HTR-8/SVneo (cell line): ENCODE measurements at places on chromosomes 13 and 19.

- no peak for DNase-seq
Measured at GRCh38 chr19:52492201-52492993, 35.1 kb upstream of the ZNF808 start.

DNA sequence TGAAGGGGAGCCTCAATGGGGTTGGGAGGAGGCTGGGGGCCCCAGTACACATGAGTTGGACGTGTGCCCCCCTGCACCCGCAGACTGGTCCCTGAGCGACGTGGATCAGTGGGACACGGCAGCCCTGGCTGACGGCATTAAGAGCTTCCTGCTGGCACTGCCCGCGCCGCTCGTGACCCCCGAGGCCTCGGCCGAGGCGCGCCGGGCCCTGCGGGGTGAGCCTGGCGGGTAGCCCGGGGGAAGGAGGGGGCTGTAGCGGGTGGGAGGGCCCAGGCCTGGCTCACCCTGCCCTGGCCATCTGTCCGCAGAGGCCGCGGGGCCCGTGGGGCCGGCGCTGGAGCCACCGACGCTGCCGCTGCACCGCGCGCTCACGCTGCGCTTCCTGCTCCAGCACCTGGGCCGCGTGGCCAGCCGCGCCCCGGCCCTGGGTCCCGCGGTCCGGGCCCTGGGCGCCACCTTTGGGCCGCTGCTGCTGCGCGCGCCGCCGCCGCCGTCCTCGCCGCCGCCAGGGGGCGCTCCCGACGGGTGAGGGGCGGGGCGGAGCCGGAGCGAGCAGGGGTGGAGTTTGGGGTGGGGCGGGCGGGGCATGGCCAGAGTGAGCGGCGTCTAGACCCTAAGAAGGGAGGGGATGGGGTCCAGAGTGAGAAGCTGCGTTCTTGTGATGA lies 8.1 kb downstream of the PIK3R2 start:
- DNase-seq: peak; percentile 72

- no peak for DNase-seq
Measured at GRCh38 chr13:98581971-98582702, 5.2 kb upstream of the STK24 start.

GRCh38 chr13:20911037-20911436 lies 8.5 kb upstream of the XPO4 start:
- DNase-seq: no peak

DNA sequence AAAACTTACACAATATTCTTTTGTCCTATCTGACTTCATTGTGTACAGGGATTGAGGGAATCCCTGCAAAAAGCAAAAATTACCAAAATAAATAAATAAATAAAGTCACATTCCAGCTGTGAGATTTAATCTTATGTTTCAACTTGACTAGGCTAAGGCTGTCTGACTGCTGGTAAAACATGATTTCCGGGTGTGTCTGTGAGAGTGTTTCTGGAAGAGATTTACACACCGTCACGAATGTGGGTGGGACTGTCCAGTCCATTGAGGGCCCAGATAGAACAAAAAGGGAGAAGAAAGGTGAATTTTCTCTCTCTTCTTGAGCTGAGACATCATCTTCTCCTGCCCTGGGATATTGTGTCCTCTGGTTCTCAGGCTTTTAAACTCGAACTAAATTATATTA lies 166.1 kb downstream of the LIG4 start:
- DNase-seq: no peak

- DNase-seq: no peak
Measured at GRCh38 chr19:35521124-35521743, 6.9 kb downstream of the SBSN start.

- DNase-seq: no peak
Measured at GRCh38 chr13:33108620-33109019, 92.4 kb downstream of the KL start.

DNA sequence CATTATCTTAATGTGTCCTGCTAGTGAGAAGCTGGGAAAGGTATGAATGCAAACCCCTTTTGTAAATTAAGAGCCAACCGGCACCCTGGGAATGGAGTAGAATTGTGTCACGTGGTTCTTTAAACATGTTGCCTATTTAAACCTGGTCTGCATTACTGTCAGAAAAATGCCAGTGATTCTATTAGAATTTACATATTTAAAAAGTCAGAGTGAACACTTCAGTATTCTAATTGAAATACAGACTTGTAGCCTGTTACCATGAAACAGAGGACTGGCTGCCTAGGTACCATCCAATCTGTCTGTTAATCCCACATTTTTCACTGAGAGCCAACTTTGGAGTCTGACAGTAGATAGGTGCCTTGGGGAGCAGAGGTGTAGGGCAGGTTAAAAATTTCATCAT lies 652.3 kb upstream of the ARGLU1 start:
- no peak for DNase-seq

GRCh38 chr19:29338480-29338879 lies 125.5 kb upstream of the UQCRFS1 start:
- DNase-seq: no peak

- DNase-seq: no peak
Measured at GRCh38 chr13:109162248-109163036, 533.0 kb downstream of the MYO16 start.

DNA sequence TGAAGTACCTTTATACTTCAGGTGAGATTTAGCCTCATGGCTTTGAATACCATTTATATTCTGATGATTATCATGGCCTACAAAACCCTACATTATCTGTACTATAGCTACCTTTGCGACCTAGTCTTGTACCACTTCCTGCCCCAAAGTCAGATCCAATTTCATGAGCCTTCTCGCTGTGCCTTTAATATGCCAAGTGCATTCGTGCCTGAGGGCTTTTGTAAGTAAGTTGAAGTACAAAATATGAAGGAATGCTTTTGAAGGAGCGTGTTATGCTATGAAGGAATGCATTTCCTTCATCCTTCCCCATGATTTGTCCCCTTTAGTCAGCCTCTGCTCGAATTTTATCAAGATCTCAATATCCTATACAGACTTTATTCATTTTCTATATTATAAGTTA lies 9.2 kb upstream of the RASL11A start:
- no peak for DNase-seq

GRCh38 chr13:73228546-73228945 lies 169.7 kb downstream of the KLF5 start:
- no peak for DNase-seq

DNA sequence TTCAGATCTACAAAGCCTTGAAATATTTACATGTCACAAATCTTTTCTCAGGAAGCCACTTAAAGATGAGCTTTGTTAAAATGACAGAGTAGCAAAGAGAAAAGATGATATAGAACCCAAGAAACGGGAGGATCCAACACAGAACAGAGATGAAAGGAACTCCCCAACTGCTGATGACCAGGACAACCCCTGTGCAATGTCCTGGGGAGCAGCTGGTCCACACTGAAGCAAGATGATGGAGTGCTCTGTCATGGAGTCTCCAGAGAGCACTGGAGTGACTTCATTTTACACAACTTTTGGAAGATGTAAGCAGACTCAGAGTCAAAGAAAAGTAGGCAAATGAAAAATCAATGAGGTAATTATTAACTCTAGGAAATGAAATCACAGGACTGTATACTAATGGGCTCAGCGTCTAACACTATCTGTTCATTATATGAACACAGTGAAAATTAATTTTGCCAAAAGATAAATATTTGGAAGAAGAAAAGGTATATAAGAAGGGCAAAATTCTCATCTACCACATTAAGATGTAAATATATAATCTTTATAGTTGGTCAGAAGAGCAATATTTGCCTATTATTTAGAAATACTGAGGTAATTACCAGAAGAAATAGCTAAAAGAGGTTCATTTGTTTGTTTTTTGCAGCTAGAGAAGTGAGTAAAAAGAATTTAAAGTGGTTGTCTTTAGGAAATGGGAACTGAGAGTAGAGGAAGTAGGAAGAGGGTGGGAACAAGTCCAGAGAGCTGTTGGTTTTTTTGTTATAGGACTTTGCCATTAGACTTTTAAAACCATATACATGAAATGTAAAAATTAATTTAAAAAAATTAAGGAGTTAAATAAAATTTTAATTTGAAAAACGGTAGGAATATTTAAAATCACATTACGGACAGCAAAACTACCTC lies 30.5 kb downstream of the MTRF1 start:
- DNase-seq: no peak

DNA sequence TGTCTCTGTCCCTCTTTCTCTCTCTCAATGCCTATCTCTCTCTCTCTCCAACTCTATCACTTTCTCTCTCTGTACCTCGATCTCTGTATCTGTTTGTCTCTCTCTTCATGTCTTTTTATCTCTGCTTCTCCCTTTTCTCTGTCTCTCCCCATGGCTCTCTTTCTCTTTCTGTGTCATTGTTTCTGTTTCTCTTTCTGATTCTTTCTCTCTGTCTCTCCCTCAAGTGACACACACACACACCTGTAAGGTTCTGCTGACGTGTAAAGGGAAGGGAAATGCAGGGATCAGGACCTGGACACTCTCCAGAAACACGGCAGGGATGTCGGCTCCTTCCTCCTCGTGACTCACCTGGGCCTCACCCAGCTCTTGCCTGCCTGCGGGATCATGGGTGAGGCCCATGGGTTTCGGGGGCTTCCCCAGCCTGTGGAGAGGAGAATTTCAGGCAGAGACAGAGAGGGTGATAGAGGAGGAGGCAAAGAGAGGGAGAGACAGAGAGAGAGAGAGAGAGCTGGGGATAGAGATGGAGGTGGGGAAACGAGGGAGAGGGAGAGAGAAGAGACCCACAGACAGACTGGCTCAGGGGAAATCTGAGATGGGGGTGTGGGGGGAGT lies 5.4 kb upstream of the PLAUR start:
- no peak for DNase-seq

- no peak for DNase-seq
Measured at GRCh38 chr13:28859069-28859468, 38.9 kb downstream of the MTUS2 start.

GRCh38 chr19:49201042-49201441 lies 43.5 kb downstream of the TRPM4 start:
- DNase-seq: no peak

- DNase-seq: no peak
Measured at GRCh38 chr13:25233861-25234260, 53.4 kb downstream of the MTMR6 start.

DNA sequence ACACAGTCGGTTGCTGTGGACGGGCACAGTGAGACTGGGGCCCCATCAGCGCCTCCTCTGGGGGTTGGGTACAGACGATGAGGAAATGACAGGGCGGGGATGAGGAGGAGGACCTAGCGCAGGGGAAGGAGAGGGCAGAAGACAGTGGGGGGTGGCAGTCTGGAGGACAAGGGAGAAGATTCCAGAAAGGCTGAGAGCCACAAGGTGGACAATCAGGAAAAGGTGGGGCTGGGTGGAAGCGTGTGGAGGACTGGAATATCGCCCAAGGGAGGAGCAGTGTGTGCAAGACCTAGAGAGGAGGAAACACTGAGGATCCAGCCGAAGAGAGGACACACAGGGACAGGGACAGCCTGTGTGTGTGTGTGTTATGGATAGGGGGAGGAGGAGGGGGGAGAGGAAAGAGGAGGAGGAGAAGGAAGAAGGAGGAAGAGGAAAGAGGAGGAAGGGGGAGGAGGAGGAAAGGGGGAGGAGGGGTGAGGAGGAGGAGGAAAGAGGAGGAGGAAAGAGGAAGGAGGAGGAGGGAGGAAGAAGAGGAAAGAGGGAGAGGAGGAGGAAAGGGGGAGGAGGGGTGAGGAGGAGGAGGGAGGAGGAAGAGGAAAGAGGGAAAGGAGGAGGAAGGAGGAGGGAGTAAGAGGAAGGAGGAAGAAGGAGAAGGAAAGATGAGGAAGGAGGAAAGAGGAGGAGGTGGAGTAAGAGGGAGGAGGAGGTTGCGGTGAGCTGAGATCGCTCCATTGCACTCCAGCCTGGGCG lies 15.8 kb upstream of the GARIN5A start:
- no peak for DNase-seq

- no peak for DNase-seq
Measured at GRCh38 chr19:7847664-7848063, 17.6 kb downstream of the EVI5L start.

- no peak for DNase-seq
Measured at GRCh38 chr13:38967446-38967845, 23.2 kb downstream of the STOML3 start.

DNA sequence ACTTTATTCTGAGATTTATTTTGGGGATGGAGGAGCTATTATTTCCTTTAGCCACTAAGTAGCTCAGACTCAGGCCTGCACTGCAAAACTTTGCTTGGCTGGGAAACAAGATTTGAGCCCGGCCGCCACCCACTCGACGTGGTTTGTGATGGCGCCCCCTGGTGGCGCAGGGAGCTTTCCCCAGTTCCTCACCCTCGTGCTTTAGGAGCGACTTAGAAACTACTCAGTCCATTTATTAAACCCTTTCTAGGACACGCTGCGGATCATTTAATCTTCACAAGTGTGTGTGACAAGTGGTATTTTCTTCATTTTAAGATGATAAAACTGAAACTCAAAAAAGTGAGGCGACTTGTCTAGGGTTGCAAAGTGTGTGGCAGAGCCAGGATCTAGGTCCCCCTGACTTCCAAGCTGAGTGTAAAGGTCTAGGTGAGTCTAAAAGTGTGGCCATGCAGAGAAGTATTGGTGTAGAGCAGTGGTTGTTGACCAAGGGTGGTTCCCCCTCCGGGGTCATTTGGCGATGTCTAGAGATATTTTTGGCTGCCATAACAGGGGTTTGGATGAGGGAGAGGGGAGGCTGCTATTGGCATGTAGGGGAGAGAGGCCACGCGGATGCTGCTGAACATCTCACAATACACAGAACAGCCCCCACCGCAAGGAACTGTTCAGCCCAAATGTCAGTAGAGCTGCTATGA lies 2.2 kb downstream of the CXCL17 start:
- DNase-seq: peak; percentile 67

- DNase-seq: no peak
Measured at GRCh38 chr19:5397804-5398692, 57.2 kb upstream of the ZNRF4 start.

DNA sequence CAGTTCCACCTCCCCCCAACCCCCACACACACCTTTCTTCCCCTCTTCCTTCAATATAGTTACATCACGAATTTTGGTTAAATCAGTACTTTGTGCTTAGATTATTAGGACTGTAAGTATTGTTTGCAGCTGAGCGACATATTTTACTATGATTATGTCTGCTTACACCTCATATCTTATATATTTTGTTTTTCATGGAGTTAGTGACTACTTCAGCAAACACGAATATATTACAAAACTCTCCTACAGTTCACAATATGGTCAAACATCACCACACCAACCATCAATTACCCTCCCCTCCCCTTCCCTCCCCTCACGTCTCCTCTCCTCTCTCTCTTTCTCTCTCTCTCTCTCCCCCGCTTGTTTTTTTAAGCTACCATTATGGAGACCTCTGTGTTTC lies 152.9 kb downstream of the TBC1D4 start:
- DNase-seq: no peak

DNA sequence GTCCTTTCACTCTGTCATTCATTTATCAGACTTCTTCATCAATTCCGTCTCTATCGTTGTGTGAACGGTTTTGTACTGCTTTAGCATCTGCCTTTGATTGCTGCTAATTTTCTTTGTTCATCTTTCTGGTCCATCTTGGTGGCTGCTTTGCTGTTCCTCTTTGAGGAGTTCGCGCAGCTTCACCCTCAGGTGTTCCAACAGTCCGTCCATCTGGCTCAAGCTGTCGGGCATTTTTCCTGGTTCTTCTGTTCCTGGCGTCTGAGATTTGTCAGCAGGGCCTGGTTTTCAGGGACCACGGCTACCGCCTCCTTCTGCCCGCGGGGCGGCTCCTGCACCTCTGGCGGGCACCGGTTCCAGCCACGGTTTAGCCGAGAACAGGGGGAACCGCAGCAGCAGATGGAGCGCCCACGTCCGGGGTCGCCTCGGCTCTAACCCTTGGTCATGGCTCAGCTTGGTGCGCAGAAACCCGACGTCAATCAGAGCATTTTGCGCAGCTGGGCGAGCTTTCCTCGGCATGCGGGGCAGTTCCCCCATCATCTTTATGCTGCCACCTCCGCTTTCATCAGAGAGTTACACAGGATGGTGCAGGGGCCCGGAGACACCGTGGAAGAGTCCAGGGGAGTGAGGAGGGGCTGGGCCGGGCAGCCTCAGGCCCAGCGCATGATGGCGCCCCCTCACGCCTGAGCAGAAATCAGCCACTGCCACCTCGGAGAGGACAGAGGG lies 89.5 kb downstream of the ZNF100 start:
- DNase-seq: no peak
